ENCODE measurements at places on chromosomes 5 and 9. TPM values are rescaled to one million over a fixed set of nuclear protein-coding genes. Genes with fewer than 3 reads are reported as not detected.

- DNase-seq = no peak
Measured at GRCh38 chr9:129008986-129009583, 19.0 kb downstream of the SH3GLB2 start.

GRCh38 chr5:28855626-28856025 is 1817.2 kb upstream of the CDH9 start:
- DNase-seq = no peak

DNA sequence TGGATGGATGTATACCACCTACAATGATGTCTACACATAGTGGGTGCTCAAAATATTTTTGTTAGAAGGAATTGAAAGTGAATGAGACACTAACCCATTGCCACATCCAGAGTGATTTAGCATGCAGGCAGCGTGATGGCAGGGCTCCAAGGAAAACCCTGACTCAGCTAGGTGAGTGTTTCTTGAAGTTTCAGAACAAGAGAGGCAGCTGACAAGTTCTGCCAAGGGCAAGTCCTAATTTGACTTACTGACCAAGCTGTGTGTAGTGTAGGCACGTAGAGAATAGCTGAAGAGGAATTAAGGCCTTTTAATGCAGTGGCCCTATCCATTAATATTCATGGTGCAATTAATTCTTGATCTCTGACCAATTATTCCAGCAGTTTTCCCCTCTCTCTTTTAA is 107.8 kb upstream of the ATP10B start:
- DNase-seq = peak; percentile 87

GRCh38 chr9:120820095-120820494 is 22.6 kb downstream of the PSMD5 start:
- no peak for DNase-seq

DNA sequence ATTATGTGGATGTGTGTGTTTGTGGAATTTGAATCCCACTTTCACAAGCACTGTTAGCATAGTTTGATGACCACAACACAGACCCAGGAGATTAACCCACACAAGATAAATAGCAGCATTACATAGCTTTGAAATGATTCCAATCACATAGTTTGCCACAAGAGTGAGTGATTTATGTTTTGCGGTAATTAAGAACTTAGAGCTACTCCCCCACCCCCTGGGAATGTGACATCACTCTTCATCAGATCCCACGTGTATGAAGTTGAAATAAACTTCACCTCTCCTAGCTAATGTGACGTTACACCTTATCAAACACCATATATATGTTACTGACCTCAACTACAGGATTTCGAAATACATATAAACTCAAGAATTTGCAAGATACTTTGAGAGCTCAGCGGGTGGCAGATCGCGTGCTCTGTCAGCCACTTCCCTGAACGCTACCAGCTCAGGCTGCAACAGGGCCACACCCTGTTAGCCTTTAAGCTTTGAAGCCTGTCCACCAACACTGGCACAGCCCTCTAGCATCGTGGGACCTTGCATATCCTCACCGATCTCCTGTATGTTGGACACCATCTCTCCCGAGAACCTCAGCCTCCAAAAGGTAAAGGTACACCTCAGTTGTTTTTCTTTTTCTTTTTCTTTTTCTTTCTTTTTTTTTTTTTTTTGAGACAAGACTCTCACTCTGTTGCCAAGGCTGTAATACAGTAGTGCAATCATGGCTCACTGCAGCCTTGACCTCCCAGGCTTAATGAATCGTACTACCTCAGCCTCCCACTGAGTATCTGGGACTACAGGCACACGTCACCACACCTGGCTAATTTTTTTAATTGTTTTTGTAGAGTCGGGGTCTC is 1.7 kb upstream of the AGTPBP1 start:
- DNase-seq = no peak

GRCh38 chr9:87599901-87600610 is 102.4 kb downstream of the DAPK1 start:
- no peak for DNase-seq

OSMR gene
- 57.1 TPM for total RNA-seq

Data from ureter (tissue), 1 donor.